ENCODE measurements at places on chromosomes 7 and 10. TPM values are rescaled to one million over a fixed set of nuclear protein-coding genes. Genes with fewer than 3 reads are reported as not detected.

Gene TAS2R41
- total RNA-seq: not detected

Gene MYPN
- not detected for total RNA-seq

Gene OR2A12
- total RNA-seq: not detected

Gene INHBA
- total RNA-seq: 14.7 TPM

Gene STEAP1
- total RNA-seq: 5.3 TPM

Gene OR6V1
- not detected for total RNA-seq

Gene FXYD4
- not detected for total RNA-seq

Gene LRRN3
- 18.5 TPM for total RNA-seq

GRCh38 chr7:10245406-10245805 is 728.3 kb upstream of the PHF14 start:
- no peak for DNase-seq

DNA sequence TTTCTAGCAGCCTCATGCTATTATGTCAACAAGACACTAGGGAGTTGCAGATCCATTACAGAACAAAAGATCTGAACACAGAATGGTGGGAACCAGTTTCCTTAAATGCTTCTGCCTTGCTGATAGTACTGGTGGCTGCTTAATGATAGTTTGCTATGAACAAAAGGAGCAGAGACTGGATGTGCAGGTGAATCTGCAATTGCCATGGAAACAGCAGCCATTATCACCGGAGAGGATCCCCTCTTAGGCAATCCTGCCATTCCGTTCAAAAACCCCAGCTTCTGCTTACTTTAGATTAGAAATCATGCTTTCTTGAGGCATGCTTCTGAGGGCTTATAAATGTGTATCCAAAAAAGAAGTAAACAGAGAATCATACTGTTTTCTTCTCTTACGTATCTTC is 80.0 kb upstream of the PRKAR2B start:
- DNase-seq: no peak

GRCh38 chr7:110375068-110375467 is 715.9 kb upstream of the LRRN3 start:
- DNase-seq: no peak

DNA sequence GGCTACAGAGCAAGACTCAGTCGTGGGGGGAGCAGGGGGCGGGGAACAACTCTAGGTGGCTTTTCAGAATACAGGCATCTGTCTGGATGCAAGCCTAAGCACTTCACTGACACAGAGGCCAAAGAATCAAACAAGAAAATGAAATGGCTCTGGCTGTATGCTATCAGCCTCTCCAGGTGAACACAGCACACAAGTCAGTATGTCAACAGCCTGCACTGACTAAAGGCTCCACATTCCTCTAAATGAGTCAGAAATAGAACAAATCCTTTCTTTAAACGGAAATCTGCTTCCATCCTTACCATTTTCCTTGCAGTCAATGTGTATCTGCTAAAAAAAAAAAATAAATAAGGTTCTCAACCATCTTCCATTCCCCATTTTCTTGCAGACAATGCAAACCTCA is 88.3 kb downstream of the ARMH3 start:
- no peak for DNase-seq

DNA sequence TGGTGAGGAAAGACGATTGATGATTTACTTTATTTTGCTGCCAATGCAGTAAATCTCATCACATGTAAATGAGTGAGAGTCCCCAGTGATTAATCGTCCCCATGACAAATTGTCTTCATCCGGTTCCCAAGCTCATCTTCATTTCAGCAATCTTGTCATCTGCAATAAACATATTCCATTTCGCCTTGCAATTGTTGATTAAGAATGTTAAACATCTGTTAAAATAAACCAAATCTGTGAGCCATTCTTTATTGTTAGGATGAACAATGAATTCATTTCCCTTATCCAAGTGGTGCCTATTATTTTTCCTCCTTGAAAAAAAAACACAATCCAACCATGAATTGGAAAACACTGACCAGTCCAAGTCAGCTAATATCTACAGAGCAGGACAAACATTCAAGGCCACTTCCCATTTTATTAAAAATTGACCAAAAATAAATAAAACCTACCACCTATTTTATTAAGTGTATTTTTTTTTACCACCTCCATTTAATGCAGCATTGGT is 36.5 kb downstream of the NPS start:
- no peak for DNase-seq

DNA sequence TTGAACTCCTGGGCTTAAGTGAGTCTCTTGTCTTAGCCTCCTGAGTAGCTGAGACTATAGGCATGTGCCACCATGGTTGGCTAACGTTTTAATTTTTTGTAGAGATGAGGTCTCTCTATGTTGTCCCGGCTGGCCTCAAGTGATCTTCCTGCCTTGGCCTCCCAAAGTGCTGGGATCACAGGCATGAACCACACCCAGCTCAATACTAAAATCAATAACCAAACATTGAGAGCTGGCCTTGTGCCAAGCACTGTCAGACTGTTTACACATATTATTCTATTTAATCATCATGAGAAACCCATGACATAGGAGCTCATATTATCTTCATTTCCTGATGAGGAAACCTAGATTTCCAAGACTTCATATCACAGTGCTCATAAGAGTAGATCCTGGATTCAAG is 251.2 kb downstream of the BAMBI start:
- no peak for DNase-seq

GRCh38 chr7:137395420-137395819 is 51.9 kb upstream of the PTN start:
- DNase-seq: no peak
